HuH-7 (cell line): ENCODE measurements at places on chromosomes 11 and 22.

DNA sequence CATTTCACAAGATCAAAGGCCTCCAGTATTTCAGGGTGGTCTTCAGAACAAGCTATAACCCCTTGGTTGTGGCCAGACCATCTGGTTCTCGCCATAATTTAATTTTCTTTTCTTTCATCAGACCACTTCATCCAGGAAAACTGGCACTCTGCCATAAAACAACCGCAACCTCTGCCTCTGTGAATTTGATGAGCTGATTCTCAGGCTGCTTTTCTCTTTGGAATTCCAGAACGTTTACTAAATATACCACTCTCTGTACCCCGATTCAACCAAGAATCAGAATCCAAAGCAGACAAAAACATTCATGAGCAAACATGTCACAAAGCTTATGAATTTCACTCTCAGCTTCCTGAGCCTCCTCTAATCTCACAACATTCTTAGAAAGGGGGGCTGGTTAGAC lies 331.8 kb upstream of the SYN3 start:
- no peak for DNase-seq

DNA sequence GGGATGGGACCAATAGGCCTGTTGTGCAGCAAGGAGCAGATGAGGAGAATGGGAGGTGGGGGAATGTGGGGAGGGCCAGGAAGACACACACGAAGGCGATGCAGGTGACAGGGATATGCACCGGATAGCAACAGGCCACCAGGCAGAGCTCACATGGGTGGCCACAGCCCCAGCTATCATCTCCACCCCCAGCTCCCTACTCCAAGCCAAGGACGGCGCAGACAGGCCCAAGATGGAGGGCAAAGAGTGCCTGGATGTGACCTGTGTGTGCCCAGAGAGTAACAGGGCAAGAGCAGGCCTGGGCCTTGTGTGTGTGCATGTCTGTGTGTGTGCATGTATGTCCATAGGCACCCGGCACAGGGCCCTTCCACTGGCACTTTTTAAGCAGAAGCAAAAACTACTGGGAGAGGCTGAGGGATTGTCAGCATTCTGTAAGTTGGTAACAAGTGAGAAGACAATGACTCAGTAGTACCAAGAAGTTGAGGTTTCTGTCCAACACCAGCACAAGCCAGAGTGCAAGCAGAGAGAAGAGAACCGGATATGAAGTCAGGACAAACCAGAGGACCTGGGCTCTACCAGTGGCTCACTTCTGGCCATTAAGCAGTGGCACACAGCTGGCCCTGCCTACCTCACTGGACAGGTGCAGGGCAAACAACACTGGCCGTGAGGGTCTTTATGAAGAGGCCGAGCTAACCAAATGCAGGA lies 36.4 kb downstream of the NRXN2 start:
- DNase-seq = no peak

DNA sequence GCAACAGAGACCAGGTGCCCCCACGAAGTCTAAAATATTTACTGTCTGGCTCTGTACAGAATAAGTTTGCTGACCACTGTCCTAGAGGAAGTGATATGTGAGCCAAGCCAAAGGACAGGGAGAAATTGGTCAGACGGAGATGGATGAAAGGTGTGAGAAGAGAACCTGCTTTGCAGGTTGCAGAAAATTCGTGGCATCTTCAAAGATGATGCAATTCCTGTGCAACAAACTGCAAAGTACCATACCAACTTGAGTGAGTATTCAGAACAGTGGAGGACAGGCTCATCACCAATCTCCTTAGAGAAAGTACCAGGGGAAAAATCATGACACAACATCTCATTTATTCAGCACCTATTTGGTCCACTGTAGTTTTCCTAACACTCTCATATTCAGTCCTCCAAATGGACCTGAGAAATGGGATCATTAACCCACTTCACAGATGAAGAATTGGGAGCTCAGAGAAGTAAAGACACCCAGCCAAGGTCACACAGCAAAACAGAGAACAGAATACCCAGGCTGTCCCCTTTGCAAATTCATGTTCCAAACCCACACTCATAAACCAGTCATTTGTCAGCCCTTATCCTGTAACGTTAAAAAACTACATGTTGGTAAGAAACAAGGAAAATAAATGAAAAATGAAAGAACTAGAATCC lies 536.8 kb downstream of the MIAT start:
- DNase-seq = no peak

- DNase-seq = no peak
These were observed 84.7 kb downstream of the MAML2 start for GRCh38 chr11:96257972-96258934.

- DNase-seq = no peak
These were observed 7.0 kb downstream of the MLC1 start for GRCh38 chr22:50078246-50078645.

GRCh38 chr11:90947930-90948329 lies 725.1 kb upstream of the CHORDC1 start:
- no peak for DNase-seq

DNA sequence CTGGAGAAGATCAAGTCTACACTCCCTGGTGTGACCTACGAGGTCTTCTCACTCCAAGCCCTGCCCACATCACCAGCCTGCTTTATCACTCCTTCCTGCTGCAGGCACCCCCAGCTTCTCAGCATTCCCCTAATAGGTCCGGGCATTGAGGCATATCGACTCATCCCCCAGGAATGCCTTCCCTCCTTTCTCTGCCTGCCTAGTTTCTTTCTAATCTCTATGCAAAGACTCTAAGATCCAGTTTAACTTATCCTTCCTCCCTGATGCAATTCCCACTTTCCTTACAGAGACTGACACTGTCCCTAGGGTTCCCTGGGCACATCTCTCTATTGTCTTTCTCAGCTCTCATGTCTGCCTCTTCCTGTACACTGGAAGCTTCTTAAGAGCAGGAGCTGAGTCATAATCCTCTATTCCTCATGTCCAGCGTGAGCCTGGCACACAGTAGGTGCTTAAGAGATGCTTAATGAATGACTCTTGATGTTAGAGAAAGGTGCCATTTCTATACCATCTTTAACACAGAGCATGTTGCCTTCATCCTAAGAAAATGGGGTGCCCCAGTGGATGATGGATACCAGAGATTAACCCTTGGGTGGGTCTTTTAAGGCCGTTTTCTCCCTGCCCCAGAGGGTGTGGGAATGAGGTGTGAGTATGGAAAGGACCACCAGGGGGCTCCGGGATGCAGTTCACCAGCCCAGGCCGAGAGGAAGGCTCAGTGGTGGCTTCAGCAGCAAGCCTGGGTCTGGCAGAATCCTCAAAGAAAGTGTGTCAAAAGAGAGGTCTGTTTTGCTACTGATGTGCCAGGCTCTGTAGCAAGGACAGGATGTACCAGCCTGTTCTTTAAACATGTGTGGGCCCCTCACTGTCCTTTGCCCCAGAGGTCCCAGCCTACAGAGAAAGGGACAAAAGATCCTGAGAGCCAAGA lies 34.7 kb downstream of the PARVA start:
- peak; percentile 75 for DNase-seq

DNA sequence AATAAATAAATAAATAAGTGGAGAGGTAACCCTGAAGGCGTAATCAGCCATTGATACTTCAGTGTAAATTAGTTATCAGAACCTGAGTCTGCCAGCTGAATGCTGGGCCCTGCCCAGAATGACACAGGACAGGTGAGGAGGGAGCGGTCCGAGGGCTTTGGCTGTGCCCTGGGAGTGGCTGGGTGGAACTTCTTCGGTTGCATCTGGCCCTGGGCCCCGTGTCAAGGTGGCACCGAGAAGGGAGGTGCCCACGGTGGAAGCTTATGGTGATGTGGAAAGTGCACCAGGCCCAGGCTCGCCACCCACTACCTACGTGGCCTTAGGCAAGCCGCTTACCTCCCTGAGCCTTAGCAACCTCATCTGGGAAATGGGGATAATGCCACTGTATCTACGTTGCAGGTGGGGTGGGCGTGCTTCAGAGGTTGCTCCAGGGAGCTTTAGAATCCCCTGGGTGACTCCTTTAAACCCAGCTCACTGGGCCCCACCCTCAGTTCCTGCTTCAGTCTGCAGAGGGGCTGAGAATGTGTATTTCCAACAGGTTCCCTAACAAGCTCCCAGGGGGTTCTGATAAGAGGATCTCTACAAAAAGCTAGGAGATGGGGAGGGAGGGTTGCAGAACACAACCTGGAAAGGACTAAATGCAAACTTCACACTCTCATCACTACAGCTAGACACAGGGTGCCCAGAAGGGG lies 38.8 kb downstream of the TXN2 start:
- DNase-seq = no peak

DNA sequence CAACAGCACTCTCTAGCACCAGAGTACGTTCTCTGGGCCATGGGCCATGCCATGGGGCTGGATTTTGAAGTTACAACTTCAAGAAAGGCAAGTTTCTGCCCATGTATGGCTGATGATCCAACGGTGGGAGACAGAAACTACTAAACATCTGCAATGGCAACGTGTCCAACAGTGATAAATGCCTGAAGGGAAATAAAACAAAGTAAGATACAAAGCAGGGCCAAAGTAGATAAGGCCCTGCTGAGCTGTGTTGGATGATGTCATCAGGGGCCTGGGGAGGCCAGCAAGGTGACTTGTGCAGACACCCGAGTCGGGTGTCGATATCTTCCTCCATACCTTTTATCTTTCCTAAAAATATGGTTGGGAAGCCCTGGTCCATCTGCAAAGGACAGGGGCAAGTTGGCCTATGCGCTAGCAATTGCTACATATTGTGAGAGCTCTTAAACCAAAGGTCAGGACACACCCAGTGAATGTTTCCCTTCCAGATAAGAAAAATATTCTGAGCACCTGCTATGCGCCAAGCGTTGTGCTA lies 487.2 kb downstream of the MN1 start:
- DNase-seq = no peak

DNA sequence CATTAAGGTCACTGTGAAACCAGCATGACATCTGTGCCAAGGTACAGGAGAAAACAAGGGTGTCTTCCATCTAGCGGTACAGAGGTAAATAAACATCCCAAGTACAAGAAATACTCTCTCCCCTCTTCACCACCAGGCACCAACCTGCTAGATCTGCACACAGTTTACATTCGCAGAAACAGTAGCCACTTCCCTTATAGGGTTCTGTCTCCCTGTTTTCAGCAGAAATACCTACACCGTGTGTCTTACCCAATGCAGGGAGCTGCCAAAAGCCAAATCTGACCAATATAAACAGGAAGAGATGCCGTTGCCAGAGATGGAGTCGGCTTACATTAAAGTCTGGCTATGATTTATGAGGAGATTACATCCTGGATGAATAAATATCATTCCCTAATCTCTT lies 1.2 kb downstream of the SCN4B start:
- no peak for DNase-seq

DNA sequence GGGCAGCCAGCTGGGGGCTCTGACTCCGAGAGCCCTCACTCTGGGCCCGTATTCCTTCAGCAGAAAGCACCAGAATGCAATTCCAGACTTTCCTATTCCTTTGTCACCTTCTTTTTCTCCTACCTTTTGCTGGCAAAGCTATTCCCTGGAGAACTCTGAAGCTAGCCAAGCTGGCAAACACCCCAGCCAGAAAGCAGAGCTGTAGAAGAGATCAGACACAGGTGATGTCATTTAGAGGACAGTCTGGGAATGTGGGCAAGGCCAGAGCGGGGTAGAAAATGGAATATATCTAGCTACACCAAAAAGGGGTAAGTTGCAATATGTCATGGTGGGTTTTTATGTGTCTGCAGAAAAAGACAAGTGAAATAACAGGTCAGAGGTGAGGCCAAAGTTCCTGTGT lies 205.1 kb downstream of the NXPE2 start:
- DNase-seq = no peak

DNA sequence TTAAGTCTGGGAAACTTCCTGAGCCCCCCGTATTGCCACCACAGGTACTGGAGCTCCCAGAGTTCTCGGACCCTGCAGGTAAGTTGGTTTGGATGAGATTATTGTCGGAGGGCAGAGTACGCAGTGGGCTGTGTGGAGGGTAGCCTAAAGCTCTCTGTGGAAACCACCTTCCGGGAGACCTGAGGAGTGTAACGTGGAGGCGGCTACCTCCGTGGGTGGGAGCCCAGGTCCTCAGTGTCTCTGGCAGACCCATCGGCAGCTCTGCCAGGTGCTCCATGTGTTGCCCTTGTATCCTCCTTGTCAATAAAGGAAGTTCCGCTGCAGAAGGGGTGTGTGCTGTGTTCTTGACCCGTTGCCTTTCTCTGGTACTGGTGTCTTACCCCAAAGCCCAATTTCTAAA lies 61.4 kb downstream of the SYT13 start:
- no peak for DNase-seq

DNA sequence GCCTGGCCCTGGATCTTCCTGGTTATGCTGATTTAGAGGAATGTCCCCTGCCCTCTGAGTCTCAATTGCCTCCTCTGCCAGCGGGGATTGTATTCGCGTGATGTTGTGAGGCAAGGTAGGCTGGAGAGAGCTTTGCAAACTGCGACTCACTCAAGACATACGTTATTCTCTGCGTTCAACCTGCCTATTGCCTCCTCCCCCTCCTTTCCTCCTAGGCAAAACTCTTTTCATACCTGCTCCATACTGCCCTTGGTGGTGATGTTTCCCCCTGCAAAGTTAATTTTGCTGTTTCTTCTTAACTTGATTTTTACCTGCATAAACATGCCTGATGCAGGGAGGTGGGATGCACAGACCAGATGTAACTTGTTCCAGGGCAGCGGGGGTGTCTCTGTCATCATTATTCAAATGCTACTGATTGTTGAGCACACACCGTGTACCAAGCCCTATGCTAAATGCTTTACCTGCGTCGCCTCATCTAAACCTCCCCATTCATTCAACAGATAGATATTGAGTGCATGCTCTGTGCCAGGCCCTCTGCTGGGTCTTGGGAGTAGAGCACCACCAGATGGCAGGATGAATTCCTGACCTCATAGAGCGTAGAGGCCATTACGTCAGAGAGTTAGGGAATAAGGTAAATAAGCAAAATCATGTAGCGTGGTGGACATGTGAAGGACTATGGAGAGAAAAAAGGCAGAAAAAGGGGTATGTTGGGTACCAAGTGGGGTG lies 29.0 kb downstream of the SGSM1 start:
- peak; percentile 51 for DNase-seq

DNA sequence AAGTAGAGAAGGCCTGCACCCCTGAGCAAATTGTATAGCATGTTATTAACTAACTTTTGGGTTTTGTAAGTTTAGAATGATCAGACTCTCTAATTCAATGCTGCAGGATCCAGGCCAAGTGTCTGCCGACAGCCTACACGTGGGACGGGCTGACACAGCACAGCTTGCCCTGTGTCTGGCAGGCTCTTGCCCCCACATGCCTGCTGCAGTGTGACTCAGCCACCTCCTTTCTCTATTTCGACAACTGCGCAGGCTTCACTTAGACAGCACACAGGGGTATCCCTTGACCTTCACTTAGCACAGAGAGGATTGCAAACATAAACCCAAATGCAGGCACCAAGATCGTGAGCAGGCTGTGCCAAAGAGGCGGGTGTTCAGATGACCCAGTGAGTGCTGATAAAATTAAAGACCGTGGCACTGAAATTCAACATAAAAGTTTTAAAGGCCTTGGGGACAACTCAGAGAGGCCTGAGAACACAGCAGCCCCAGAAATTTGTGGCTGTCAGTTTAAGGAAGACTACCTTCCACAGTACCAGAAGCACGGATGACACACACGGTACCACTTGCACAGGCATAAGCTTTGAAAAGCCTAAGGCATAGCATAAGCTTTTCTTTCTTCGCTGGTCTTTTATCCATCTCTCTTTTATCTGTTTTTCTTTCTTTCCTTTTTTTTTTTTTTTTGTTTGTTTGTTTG lies 37.8 kb downstream of the SCN3B start:
- no peak for DNase-seq
